ENCODE measurements at places on chromosomes 7 and 10. TPM values are rescaled to one million over a fixed set of nuclear protein-coding genes. Genes with fewer than 3 reads are reported as not detected.

STAG3 gene
- 38.3 TPM for total RNA-seq

BTBD16 gene
- not detected for total RNA-seq

SMO gene
- total RNA-seq, result not detected

ARHGEF35 gene
- 3.6 TPM for total RNA-seq

SEMA3C gene
- not detected for total RNA-seq

AKR1C3 gene
- total RNA-seq, result 2.9 TPM

DNAJC12 gene
- total RNA-seq, result 8.7 TPM

HOXA3 gene
- total RNA-seq, result not detected

RADIL gene
- total RNA-seq, result 0.15 TPM

AKR1C4 gene
- total RNA-seq, result not detected

HOXA10 gene
- not detected for total RNA-seq

KCP gene
- total RNA-seq, result 0.20 TPM

TMEM213 gene
- total RNA-seq, result 4.6 TPM

KEL gene
- total RNA-seq, result 0.76 TPM

GPR141 gene
- not detected for total RNA-seq

PRF1 gene
- total RNA-seq, result 132 TPM

MYL10 gene
- not detected for total RNA-seq

DOCK4 gene
- total RNA-seq, result 0.44 TPM

POP7 gene
- 42.5 TPM for total RNA-seq
